ENCODE measurements at places on chromosomes 3 and 15.

GRCh38 chr15:100941536-100941935 lies 22.4 kb downstream of the LRRK1 start:
- no peak for DNase-seq

- no peak for DNase-seq
Measured at GRCh38 chr15:78811124-78811824, at the start of gene ADAMTS7. Gene ADAMTS7, minus strand, starts transcription at chr15:78811464. Its CDS starts 244 bp downstream, at chr15:78811220.

DNA sequence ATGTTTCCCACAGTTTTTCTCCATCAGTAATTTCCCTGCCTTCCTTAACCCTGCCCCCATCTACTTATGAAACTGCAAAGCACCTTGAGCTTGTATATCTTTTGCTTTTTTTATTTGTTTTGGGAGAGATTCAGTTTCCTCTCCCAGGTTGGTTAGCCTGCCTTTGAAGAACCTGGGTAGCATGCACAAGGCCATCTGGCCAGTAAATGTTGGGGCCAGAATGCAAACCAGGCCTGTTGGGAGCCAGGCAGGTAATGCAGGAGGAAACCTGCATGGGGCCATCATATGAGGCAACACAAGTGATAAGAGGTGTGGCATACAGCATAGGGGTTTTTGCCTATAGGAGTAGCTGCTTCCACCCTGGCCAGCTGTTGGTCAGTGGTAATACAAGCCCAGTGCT lies 17.7 kb downstream of the SYNPR start:
- DNase-seq: no peak

- DNase-seq: no peak
Measured at GRCh38 chr15:34701536-34701935, 53.3 kb downstream of the GJD2 start.

- no peak for DNase-seq
Measured at GRCh38 chr15:87672309-87673288, 583.9 kb downstream of the NTRK3 start.

- no peak for DNase-seq
Measured at GRCh38 chr15:63372018-63372705, 9.5 kb downstream of the CA12 start.

- no peak for DNase-seq
Measured at GRCh38 chr3:100048248-100048647, 66.1 kb downstream of the FILIP1L start.

- no peak for DNase-seq
Measured at GRCh38 chr15:74010929-74011540, 16.5 kb downstream of the PML start.

DNA sequence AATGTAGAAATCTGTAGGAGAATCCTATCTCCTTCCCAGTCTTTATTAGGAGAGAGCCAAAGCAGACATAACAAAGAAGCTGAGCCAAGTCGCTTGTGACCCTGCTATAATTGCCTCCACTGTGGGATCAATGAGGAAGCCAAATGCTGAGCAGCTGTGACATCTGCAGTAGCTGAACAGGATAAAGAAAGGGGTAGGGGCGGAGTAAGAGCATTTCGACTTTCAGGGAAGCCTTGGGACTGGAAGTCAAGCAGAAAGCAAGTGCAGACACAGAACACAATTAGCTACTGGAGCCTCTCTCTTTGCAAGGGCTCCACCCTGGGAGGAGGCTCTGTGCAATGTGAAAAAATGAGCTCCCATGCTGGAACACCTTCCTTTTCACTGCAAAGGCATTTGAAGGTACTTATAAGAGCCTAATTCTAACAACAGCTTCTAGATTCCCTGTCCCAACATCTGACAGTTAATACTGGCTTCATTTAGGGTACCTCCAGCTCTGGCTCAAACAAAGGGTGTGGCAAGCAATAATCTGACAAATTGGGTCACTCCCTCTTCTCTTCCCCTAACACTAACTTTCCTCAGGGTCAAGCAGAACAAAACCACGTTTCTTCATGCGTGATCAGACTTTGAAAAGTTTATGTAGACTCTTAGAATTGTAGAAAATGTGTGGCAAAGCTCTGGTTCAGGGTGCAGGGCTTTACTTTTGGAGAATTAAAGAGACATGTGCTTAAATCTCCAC lies 166.4 kb downstream of the CADPS start:
- no peak for DNase-seq

- DNase-seq: no peak
Measured at GRCh38 chr3:67048715-67049074, 50.6 kb downstream of the KBTBD8 start.

DNA sequence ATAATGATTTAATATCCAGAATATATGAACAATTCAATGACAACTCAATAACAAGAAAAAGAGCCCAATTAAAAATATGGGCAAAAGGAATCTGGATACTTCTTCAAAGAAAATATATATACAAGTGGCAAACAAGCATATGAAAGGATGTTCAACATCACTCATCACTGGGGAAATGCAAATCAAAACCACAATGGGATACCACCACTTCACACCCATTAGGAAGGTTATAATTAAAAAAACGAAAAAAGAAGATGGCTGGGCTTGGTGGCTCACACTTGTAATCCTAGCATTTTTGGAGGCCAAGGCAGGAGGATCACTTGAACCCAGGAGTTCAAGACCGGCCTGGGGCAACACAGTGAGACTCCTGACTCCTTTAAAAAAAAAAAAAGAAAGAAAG lies 4.1 kb downstream of the CCDC12 start:
- no peak for DNase-seq

DNA sequence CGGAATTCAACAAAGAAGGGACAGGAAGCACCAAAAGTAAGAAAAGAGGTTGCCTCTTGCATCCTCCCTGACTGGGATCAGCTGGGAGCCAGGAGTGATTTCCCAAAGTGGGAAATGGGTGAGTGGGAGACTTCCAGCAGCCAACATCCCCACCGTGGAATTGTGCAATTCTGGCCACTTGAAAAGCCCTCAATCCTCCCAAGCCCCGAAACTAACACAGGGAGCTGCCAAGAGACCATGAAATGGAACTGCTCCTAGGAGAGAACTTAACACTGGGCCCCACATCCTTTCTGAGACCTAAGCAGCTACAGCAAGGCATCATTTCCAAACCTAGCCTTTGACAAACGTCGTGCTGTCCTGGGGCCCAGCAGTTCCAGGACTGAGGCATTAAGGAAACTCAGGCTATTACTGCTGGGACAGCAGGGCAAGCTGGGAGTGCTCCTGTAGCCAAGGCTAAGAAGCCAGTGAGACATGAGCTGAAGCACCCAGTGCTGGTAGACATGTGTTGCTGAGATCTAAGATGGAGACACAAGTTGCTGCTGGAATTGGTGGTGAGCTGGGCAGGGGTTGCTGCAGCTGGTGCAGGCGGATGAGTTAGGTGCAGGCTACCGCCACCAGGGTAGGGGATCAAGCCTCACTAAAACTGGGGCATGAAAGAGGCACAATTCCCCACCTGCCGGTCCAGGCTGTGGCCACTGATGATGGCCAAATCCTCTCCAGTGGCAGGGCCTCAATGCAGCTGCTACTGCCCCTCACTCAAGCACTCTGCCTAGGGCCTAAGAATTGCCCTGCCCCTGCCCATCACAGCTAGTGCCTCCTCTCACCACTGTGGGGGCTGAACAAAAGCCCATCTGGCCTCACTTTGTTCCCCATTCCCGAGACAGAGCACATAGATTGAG lies 43.9 kb downstream of the ALDH1A2 start:
- no peak for DNase-seq
